ENCODE measurements at places on chromosomes 2 and 18. TPM values are rescaled to one million over a fixed set of nuclear protein-coding genes. Genes with fewer than 3 reads are reported as not detected.
A peak's percentile ranks its signal among the peaks of the same experiment; 100 is the strongest.

- no peak for DNase-seq
These were observed 27.0 kb downstream of the MYOM1 start for GRCh38 chr18:3192752-3193151.

GRCh38 chr2:23692263-23692662, 234.7 kb downstream of the ATAD2B start:
- DNase-seq = no peak

DNA sequence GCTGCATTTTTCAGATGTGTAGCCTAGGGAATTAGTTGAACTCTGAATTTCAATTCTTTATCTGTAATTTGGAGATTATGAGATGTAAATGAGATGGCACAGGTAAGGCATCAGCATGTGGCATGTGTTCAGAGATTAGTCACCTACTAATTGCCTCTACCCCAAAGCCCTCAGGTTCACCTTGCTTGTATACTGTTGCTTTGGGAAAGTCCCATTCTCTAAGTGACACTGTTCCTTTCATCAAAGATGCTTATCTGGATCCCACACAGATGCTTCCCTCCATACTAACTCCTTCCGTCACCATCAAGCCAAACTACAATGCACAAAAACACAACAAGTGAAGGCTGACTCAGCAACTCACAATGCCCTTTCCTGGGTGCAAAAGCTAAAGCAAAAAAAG, 143.7 kb downstream of the LRATD1 start:
- DNase-seq = no peak

DNA sequence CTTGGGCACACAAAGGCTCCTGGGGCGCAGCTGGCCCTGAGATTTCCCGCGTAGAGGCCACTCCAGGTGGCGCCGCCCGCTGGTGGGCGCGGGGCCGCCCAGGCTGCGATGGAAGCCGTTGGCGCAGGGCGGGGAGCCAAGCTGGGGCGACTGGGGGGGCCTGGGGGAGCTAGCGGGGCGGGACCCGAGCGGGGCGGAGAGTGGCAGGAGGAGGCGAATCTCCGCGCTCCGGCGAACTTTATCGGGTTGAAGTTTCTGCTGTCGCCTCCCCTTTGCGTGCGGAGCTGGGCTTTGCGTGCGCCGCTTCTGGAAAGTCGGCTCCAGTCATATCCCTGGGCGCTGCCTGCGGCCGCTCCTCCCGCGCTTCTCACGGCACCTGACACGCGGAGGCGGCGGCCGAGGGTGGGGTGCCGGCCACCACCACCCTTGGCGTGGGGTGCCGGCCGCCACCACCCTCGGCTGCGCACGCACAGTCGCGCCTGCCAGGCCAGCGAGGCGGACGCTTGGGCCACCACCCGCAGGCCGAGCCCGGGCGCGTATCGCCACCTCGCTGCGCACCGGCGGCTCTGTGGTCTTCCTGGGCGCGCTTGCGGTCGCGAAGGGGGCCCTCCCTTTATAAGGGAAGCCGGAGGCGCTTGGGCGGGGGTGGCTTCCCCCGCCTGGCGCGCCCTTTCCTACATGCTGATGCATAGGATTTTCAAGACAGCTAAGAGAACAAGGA, 919 bp upstream of the CYP1B1 start:
- DNase-seq = peak; percentile 78

Gene C2orf78
- total RNA-seq = not detected

Gene GREB1
- total RNA-seq = 0.29 TPM

- DNase-seq = no peak
These were observed 26.6 kb downstream of the PTPN18 start for GRCh38 chr2:130382313-130382917.

DNA sequence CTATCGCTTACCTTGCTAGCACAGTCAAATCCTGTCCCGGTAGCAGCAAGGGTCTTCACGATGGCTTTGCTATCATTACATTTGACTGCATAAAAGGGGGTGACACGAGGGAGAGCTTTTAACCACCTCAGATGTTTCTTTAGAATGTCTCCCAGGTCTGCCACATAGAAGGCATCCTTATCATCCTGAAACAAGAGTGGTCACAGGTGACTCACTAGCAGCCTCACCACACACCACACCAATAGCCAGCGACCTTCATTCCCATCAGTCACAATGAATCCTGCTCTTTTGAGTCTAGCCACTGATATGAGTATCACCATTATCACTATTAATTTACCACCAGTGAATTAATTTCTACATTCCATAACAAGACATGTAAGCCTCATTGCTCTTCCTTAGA, 3.7 kb downstream of the ODC1 start:
- no peak for DNase-seq

- no peak for DNase-seq
These were observed 197.5 kb upstream of the COL3A1 start for GRCh38 chr2:188776634-188777033.

Gene MAPRE3
- total RNA-seq = 1.3 TPM

Gene HOXD3
- total RNA-seq = not detected

Gene AP1S3
- 7.5 TPM for total RNA-seq

Gene PROC
- not detected for total RNA-seq

GRCh38 chr2:9803023-9803805, 40.1 kb upstream of the TAF1B start:
- DNase-seq = no peak

Measured in activated CD4-positive, alpha-beta T cell treated with anti-CD3 and anti-CD28 coated beads, Interleukin-2, amount 10 ng/mL, durations not matched to agents 7 days and 5 days (primary cell).